ENCODE measurements at places on chromosomes 3 and 15. TPM values are rescaled to one million over a fixed set of nuclear protein-coding genes. Genes with fewer than 3 reads are reported as not detected.

The SLC12A1 gene
- total RNA-seq: not detected

GRCh38 chr3:145190761-145191160 lies 970.2 kb downstream of the PLOD2 start:
- no peak for DNase-seq

DNA sequence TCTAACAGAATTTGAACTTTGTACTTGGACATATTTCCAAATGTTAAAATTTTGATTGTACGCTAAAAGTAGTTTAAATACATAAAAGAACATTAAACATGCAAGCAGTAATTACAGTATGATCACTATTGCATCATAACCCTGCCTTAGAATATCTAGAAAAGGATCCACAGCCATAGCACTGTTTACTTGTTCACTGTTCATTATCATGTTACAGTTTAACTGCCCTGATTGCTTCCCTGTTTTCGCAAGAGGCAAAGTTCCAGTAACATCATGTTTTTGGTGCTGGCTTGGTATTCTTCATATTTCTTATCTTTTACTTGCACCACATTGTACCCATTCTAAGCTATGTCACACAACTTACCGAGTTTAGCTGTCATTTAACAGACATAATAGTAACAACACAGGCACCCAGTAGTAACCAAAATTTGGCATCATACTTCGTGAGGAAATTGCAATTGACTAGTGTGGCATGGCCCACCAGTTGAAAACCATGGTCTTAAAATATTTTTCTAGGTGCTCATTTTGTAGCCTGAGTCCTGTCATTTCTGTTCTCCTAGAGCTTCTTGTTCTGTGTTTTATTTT lies 13.3 kb upstream of the TMEM87A start:
- no peak for DNase-seq

GRCh38 chr15:58762285-58762684 lies 8.8 kb upstream of the MINDY2 start:
- DNase-seq: no peak

DNA sequence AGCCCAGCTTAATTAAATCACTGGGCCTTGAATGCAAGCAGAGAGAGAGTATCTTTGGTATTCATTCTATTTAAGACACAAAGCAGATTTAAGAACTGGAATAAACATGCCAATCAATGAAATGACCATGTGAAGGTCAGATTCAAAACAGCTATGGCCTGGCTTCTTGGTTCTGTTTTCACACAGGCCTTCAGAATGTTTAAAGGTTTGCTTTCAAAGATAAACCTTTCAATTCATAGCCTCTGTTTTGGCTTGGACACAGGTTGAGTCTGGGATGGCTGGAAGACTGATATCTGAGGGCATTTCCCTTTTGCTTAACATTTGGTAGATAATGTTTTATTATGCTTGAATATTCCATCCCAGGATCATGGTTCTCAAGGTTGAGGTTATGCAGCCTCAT lies 244.4 kb upstream of the KBTBD8 start:
- no peak for DNase-seq
